ENCODE measurements at places on chromosomes 7 and 10.

DNA sequence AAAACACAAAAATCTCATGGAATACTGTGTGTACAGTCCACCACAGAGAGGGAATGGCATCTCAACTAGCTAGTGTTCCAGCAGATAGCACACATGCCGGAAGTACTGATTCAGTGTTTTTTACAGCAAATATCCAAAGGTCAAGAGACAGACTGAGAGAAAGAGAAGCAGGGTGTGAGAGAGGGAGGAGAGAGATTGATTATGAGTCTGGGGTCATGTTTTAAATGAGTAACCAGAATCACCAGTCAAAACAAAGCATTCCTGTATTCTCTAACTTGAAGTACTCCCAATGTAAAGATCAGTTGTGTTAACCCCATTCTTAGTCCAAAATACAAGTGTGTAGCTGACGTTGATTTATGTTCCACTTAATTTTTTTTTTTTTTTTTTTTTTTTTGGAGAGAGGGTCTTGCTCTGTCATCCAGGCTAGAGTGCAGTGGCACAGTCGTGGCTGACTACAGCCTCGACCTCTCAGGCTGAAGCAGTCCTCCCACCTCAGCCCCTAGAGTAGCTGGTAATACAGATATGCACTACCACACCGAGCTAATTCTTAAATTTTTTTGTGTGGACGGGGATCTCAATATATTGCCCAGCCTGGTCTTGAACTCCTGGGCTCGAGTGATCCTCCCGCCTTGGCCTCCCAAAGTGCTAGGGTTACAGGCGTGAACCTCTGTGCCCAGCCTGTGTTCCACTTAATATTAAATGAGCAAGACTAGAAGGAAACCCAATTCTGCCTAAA lies 114.2 kb downstream of the TAF3 start:
- no peak overlapping the region for H3K27ac ChIP-seq
- no peaks in the 10 kb centered on the region for H3K27me3 ChIP-seq
- H3K4me3 ChIP-seq = no peak overlapping the region
- no peaks in the 10 kb centered on the region for H3K36me3 ChIP-seq
- H3K4me1 ChIP-seq = peaks cover 6% of the 10 kb centered on the region

DNA sequence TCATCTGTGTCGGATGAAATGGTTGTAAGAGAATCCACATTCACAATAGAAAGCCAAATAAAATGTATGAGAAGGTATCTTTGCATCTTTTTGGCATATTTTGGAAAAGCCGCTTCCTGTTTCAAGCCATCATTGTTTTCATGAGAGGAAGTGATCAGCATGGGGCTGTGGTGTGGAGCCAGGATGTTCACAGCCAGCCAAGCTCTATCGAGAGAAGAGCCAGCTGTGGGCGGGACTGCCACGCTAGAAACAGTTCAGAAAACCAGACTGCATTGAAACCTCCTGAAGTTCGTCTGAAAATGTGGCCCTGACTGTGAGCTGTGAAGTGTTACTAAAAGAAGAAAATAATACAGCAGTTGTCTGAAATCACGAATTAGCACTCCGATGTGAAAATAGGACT lies 21.2 kb upstream of the NPS start:
- DNase-seq = no peak
- no peaks in the 10 kb centered on the region for H3K36me3 ChIP-seq
- H3K27me3 ChIP-seq = no peaks in the 10 kb centered on the region
- H3K4me1 ChIP-seq = no peaks in the 10 kb centered on the region
- H3K4me3 ChIP-seq = no peak overlapping the region
- no peak overlapping the region for H3K27ac ChIP-seq

DNA sequence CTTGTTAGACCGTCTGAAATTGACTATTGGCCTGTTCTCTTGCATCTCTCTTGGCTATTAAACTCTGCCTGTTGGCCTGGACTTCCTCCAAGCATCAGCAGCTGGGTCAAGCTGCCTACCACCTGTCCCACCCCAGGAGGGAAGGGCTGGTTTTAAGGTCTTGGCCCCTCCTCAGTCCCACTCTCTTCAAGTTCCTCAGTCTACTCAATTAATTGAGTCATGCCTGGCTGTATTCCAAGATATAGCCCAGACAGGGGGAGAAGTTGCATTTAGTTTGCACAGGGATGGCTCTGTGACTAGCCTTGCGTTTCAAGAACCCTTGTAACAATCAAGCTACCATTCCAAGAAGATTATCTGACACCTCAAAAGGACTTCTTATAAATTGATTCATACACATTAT lies 113.8 kb upstream of the GLI3 start:
- H3K4me3 ChIP-seq = no peak overlapping the region
- no peak for DNase-seq
- peaks cover 7% of the 10 kb centered on the region for H3K4me1 ChIP-seq
- H3K27ac ChIP-seq = no peak overlapping the region

DNA sequence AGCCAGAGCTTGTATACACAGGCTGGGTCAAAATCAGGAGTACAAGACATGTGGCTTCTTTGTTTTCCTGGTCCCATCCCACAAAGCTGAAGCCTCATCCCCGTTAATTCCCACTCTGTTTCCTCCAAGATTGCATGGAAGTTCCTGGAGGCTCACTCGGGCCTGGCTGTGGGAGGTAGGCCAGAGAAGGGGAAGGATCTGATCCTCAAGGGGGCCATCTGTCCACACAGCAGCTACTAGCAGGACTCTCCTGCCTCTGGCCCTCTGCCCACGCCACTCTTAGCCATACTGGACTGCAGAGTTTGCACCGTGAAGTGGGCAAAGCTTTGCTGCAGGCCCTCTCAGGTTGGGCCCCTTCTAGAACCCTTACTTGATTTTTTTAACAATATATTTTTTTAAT lies 160.6 kb downstream of the FGFR2 start:
- no peaks in the 10 kb centered on the region for H3K4me1 ChIP-seq
- no peak overlapping the region for H3K4me3 ChIP-seq
- no peaks in the 10 kb centered on the region for H3K27me3 ChIP-seq
- H3K36me3 ChIP-seq = no peaks in the 10 kb centered on the region

GRCh38 chr10:98080494-98080893 lies 50.1 kb upstream of the CRTAC1 start:
- no peak overlapping the region for H3K27ac ChIP-seq
- no peak overlapping the region for H3K4me3 ChIP-seq
- H3K4me1 ChIP-seq = no peaks in the 10 kb centered on the region
- no peaks in the 10 kb centered on the region for H3K36me3 ChIP-seq
- H3K27me3 ChIP-seq = no peaks in the 10 kb centered on the region
- no peak for DNase-seq

DNA sequence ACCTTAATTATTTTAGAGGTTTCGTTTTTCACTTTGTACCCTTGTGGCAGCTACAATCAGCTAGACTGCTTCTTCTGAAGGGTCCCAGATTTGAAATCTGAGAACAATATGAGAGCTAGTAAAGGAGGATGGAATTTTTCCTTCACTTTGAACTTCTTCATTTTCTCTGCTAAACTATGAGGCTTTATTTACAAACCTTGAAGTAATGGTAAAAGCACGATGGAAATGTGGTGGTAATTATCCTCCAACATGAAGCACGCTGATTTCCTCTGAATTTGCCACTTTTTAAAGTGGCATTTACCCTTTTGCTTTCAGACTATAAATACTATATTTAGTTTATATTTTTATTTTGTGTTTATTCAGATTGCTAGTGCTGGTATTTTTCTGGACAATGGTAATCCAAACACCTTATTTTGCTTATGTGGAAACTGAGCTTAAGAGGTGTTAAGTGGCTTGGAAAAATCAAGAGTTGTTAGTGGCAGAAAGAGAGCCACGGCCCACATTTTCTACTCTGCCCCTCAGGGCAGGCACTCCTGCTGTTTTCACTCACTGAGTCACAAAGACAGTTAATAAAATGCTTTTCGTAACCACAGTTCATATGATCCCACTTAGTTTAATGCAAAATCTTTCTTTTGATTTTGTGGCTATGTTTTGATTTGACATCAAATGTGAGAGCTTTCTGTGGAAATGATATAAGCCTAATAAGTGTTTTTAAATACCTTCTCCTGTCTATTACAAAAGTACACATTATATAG lies 2.7 kb downstream of the SSMEM1 start:
- H3K27ac ChIP-seq = no peak overlapping the region
- DNase-seq = no peak
- H3K27me3 ChIP-seq = no peaks in the 10 kb centered on the region
- H3K4me3 ChIP-seq = no peak overlapping the region

DNA sequence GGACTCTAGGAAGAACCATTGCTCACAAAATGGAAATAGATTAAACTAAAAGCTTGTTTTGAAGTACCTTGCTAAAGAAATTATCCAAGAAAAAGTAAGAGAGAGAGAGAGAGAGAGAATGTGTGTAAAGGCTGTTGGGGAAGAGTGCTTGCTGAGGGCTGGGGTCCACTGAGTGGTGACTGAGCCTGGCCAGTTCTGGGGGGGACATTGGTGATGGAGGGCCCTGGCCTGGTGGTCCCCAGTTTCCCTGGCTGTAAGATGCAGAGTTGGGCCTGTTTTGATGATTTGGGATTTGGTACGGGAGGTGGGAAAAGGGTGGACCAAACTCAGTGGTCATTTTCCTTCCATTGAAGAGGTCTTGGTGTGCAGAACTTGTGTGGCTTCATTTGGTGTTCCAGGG lies 880 bp downstream of the RAMP3 start:
- no peak overlapping the region for H3K4me3 ChIP-seq
- no peaks in the 10 kb centered on the region for H3K36me3 ChIP-seq
- H3K4me1 ChIP-seq = peaks cover 3% of the 10 kb centered on the region
- no peak overlapping the region for H3K27ac ChIP-seq

DNA sequence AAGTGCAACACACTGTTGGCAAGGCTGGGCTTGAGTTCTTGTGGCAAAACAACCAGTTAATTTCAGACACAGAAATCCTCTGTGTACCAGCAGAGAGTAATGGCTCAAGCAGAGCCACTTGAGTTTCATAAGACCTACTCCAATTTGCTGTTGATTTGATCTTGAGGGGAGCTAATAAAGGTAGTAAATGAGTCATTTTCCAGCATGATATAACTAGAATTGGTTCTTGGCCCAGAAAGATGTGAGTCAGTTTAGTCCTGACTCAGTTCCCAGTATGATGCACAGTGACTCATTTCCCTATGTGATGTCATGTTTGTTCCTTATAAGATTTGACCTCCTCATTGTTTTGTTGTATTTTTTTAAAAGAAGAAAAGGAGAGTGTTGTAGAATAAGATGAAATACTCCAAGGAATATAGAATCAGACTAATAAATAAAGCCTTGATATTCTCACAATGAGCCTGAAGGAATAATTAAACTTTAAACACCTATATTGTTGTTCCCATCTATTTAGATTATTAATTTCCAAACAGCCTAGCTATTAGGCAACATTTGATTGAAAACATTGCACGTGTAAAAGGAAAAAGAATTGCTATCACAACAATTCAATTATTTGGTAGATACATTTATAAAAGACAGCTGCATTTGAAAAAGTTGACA lies 186.2 kb downstream of the REEP3 start:
- H3K27ac ChIP-seq = peak overlapping the region; percentile 64
- no peaks in the 10 kb centered on the region for H3K36me3 ChIP-seq
- H3K4me1 ChIP-seq = peaks cover 39% of the 10 kb centered on the region
- no peaks in the 10 kb centered on the region for H3K27me3 ChIP-seq
- peak; percentile 89 for DNase-seq

GRCh38 chr7:128419257-128419656 lies 9.5 kb upstream of the IMPDH1 start:
- H3K36me3 ChIP-seq = no peaks in the 10 kb centered on the region
- H3K4me1 ChIP-seq = no peaks in the 10 kb centered on the region
- H3K27me3 ChIP-seq = no peaks in the 10 kb centered on the region
- H3K4me3 ChIP-seq = no peak overlapping the region

DNA sequence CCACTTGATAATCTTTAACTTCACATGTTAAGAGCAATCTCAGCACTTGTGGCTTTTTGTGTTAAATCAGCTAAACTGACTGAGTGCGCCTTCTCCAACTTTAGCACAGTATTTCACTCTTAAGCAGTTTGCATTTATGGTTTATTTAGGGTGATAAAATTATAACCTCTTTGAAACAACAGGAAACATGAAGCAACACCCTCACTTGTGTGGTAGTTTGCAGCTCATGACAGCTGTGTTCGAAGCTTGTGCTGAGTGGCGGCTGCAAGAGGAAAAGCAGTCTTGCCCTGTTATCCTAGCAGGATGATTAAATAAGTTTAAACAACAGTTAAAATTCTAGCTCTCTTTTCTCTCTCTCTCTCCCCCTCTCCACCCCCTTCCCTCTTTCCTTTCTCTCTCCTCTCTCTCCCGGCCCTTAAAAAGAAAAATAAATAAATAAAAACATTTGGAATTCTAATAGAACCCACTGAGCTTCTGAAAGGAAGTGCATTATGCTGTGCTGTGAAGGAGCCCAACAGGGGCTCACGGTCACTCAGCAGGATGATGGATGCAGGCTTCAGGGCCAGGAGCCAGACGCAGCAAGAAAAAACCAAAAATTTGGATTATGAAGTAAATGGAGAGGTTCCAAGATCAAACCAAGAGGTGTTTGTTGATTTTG lies 25.2 kb downstream of the OGDH start:
- peaks cover 28% of the 10 kb centered on the region for H3K4me1 ChIP-seq
- H3K4me3 ChIP-seq = no peak overlapping the region
- H3K27ac ChIP-seq = no peak overlapping the region
- no peaks in the 10 kb centered on the region for H3K27me3 ChIP-seq
- DNase-seq = no peak
- peaks cover 31% of the 10 kb centered on the region for H3K36me3 ChIP-seq

- no peak overlapping the region for H3K27ac ChIP-seq
- H3K4me3 ChIP-seq = no peak overlapping the region
- H3K36me3 ChIP-seq = peaks cover 25% of the 10 kb centered on the region
- no peak for DNase-seq
- H3K4me1 ChIP-seq = peaks cover 6% of the 10 kb centered on the region
- no peaks in the 10 kb centered on the region for H3K27me3 ChIP-seq
Observed at GRCh38 chr7:883055-884021, 7.0 kb downstream of the GET4 start.

DNA sequence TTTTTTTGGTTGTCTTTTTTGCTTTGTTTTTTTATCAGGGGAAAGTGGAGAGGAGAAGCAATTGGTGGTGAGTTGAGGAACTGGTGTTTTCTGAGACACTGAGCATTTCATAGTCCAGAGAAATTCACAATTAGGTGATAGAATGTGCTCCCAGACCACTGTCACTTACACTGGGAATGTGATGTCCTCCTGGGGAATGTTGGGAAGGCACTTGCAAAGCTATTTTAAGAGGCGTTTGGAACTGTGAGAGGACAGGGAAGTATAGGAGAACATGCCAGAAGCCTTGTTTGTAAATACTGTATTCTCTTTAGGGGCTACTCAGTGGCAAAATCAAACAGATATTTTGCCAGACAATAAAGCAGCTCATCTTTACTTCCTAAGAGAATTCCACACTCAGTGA lies 16.0 kb downstream of the CHRM2 start:
- no peaks in the 10 kb centered on the region for H3K4me1 ChIP-seq
- H3K27ac ChIP-seq = no peak overlapping the region
- H3K4me3 ChIP-seq = no peak overlapping the region
- H3K27me3 ChIP-seq = no peaks in the 10 kb centered on the region
- DNase-seq = no peak

DNA sequence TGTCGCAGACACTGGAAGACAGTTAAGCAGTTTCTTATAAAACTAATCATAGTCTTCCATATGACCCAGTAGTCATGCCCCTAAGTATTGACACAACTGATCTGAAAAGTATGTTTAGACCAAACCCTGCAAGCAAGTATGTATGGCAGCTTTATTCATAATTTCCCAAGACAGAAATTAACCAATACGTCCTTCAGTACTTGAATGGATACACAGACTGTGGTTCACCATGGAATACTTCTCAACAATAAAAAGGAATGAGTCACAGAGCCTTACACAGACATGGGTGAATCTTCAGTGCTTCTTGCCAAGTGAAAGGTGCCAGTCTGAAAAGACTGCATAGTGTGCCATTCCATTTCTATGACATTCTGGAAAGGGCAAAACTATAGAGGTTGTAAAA lies 50.2 kb upstream of the AKR1E2 start:
- DNase-seq = peak; percentile 76

GRCh38 chr10:54710918-54711317 lies 90.1 kb downstream of the PCDH15 start:
- H3K27ac ChIP-seq = no peak overlapping the region
- H3K4me3 ChIP-seq = no peak overlapping the region
- H3K36me3 ChIP-seq = no peaks in the 10 kb centered on the region
- no peaks in the 10 kb centered on the region for H3K4me1 ChIP-seq
- H3K27me3 ChIP-seq = no peaks in the 10 kb centered on the region
